G401 (cell line): ENCODE measurements at places on chromosomes 7 and 10. TPM values are rescaled to one million over a fixed set of nuclear protein-coding genes. Genes with fewer than 3 reads are reported as not detected.

The LRRC61 gene
- total RNA-seq, result 3.3 TPM in 1 of 2 replicates, not detected in the other

- no peak for DNase-seq
These were observed 10.8 kb upstream of the PON1 start for GRCh38 chr7:95335093-95335492.

- DNase-seq, result no peak
These were observed 60.0 kb downstream of the DGKB start for GRCh38 chr7:14842523-14842922.

The FAM25A gene
- not detected in 2 replicates for total RNA-seq

DNA sequence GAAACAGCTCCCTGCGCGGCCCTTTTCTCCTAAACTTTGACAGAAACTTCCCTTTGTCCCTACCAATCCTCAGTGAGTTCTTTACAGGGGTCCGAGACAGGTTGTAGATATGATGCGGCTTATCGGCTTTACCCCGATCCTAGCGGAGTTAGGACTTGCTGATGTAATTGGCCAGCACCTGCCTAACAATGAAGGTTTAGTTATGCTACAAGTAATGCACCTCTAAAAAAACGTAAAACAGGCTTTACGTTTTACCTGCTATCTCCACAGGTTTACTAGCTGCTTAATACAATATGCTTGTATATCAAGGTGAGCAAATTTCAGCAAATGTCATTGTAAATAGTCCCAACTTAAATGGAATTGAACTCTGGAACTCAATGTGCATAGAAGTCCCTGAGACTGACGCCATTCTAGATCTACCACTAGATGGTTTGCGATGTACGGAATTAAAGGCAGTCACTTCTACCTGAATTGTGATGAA, 697 bp upstream of the SNX13 start:
- peak; percentile 65 for DNase-seq

- DNase-seq, result no peak
These were observed 110.0 kb downstream of the PDGFA start for GRCh38 chr7:409339-410281.

DNA sequence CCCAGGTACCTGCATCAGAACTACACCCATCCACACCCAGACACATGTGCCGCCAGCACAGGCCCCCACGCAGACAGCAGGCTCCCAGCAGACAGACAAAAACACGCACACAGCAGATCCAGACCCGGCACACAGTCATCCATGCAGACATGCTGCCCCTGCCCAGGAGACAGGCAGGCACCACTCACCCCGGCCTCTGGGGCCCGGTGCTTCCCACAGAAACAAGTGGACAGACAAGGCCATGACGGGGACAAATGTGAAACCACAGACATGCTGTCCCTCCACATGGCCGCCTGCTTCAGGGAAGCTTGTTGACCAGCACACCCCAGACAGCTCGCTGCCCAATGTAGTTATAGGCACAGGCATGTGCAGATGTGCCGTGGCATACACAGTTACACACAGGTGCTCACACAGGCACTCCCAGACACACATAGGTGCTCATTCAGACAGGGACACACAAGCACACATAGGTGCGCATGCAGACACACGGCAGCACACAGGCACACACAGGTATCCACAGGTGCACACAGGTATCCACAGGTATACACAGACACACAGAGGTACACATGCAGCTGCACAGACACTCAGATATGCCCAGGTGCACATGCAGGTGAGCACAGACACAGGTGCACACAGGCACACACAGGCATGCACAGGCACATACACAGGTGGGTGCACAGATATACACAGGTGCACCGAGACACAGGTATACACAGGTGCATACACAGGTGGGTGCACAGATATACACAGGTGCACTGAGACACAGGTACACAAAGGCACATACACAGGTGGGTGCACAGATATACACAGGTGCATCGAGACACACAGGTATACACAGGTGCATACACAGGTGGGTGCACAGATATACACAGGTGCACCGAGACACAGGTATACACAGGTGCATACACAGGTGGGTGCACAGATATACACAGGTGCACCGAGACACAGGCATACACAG, 10.5 kb upstream of the SCART1 start:
- DNase-seq, result no peak

- no peak for DNase-seq
These were observed 226.5 kb downstream of the RPS24 start for GRCh38 chr10:78260141-78260540.

GRCh38 chr7:35370687-35371086, 116.8 kb upstream of the TBX20 start:
- no peak for DNase-seq

The CRYGN gene
- total RNA-seq, result not detected in 2 replicates

GRCh38 chr7:82204694-82205093, 238.9 kb downstream of the CACNA2D1 start:
- DNase-seq, result peak; percentile 24

The CFAP46 gene
- total RNA-seq, result 6.2 and 11.3 TPM in 2 replicates

The NHLRC2 gene
- total RNA-seq, result 12.3 and 21.0 TPM in 2 replicates

DNA sequence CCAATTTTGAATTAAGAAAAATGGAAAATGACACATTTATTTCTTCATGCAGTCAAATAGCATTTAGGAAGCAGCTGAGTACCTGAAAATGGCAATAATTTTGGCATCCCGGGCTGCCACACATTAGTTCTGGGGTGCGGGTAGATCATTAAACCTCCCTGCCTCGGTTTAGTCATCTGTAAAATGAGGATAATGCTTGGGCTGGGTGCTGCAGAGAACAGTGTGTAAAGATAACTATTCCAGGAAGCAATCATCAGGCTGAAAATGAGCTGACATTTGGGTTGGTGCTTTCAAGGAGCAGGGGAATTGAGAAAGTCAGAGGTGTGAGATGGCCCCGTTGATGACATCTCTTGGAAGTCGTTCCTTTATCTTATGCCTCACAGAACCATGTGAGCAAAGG, 767.2 kb downstream of the PHTF2 start:
- DNase-seq, result no peak

DNA sequence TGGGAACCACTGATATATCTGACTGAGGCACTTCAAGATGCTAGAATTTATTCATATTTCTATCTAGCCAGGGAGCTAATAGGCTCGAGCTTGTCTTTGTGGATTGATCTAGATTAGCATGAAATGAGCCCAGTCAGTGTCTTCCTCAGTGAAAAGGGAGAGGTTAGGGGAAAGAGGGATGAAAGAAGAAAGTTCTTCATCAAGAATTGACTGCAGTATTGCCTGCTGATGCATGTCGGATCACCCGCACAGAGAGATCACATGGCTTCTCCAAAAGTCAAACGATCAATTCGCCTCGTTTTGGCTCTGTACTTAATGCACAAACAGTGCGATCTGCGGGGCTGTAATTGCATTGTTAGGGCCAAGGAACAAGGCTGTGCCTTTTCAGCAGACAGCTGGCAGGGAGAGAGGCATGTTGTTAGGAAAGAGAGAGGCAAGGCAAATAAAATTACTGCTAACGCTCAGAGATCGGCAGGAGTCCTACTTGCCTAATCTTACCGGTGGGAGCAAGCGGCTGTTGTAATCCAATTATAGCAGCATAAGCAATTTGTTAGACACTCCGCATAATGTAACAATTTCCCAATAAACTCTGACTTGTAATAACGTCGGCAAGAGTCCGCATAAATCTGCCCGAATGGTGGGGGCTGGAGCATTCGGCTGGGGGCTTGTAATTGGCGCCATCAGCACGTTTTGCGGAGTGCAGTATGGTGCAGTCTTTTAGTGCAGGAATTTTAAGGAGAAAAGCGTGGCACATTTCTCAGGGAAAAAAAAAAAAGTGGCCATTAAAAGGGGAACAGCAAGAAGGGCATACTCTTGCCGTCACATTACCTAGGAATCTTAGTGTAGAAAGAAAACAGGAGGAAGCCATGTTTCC, 102.1 kb downstream of the POLL start:
- peak; percentile 85 for DNase-seq

GRCh38 chr10:44311563-44312051, 73.3 kb downstream of the CXCL12 start:
- no peak for DNase-seq

The TMEM213 gene
- not detected in 2 replicates for total RNA-seq

The PSD gene
- 3.1 and 7.9 TPM in 2 replicates for total RNA-seq

- DNase-seq, result no peak
These were observed 1.4 kb upstream of the UFSP1 start for GRCh38 chr7:100890653-100891567.

GRCh38 chr10:13099144-13099665, 758 bp upstream of the OPTN start:
- peak; percentile 91 for DNase-seq

The PDE1C gene
- not detected in 2 replicates for total RNA-seq

DNA sequence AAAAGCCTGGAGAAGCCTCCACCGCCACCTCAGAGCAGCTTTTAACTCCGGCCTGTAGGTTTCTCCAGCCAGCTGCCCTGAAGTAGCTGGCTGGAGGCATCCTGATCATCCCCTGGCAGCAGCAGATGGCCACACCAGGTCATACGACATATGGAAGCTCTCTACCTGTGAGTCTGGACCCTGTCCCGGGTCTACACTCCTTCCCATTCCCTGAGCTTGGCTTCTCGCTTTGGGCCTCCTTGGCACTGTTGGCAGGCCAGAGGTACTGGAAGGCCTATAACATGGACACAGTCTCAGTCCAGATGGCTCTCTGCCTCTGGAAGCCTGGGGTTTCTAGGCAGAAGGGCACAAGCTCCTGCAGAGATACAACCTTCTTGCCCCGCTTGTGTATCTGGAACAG, 43.5 kb upstream of the TRIM8 start:
- peak; percentile 97 for DNase-seq

DNA sequence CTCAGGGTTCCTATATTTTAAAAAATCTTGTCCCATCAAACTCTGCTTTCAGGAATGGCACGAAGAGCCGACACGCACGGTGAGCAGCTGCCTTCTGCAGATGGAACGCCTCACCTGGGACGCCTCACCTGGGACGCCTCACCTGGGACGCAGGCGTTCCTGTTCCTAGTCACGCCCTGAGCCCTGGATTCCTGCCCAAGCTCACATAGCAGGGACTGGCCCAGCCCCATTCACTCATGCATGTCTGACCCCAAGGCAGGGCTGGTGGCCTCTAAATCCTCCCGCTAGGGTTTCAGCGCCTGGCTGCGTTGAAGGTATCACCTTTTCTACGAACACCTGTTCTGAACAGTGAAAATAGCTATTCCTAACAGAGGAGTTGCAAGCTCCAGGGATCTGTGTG, 49.8 kb downstream of the CARD11 start:
- DNase-seq, result no peak

The CTNNA3 gene
- total RNA-seq, result not detected in 2 replicates

DNA sequence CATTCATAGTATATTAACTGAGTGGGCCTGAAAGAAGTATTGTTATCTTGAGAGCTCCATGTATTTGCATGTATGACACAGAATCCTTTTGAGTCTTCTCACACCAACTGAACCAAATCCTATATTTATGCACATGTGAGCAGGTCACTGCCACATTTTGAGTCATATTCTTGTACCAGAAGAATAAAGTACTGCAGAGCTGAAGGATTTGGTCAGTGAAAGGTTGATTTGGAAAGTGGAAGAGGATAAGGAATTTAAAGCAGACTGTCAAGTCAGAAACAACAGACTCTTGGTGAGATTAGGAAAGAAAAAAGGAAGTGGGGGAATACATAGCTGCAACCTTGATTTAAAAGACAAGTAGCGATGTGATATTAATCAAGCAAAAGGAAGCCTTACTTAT, 121.8 kb downstream of the ARID5B start:
- DNase-seq, result no peak

The PRKAR1B gene
- 73.7 and 83.1 TPM in 2 replicates for total RNA-seq

GRCh38 chr7:128703609-128704241, 31.6 kb downstream of the GARIN1A start:
- DNase-seq, result no peak

DNA sequence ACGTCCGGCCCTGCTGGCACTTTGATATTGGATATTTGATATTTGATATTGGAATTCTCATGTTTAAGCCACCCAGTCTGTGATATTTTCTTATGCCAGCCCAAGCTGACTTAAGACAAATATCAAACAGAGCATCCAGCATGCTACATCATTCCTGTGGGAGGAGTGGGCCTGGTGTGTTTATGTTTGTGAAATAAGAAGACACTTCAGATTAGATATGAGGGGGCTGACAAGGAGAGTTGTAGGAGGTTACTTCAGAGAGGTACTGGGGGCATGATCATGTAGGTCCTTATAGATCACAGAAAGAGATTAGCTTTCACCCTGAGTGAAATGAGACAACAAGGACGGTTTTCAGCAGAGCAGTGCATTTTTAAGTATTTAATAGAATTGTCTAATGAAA, 382.9 kb downstream of the SEMA3D start:
- no peak for DNase-seq

The ZCWPW1 gene
- total RNA-seq, result 0.54 and 0.62 TPM in 2 replicates

The PPP1R3A gene
- not detected in 2 replicates for total RNA-seq

DNA sequence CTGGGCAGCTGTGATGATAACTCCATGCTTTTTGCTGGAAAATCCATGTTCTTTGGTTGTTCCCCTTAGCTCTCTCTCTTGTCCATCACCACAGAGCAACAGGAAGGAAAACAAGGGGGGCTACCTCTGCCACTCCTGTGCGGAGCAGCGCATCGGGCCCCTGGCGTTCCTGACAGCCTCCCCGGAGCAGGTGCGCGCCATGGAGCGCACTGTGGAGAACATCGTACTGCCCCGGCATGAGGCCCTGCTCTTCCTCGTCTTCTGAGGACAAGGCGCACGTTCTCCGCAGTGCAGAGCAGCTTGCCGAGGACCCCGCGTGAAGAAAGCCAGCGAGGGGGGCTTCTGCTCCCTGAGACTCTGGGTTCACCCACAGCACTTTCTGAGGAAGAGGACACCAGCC, 40.3 kb downstream of the IL15RA start:
- no peak for DNase-seq

The FBXL13 gene
- total RNA-seq, result 1.7 and 4.7 TPM in 2 replicates

DNA sequence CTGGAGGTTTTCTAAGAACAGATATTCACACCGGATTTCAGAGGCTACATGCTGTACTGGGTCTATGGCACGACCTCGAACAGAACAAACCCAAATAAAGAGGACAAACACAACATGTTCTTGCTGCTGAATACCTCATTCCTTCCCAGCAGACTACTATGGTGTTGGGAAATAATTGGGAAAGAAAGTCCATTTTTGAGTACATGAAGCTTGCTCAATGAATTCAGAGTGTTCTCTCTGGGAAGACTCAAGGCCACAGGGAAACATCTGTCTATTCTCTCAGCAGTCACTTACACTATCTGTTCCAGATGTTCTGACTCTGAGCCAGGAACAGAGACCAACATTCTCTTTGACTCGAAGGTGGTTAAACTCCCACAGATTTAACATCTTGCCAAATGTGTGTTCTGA, 30.9 kb downstream of the LAMB1 start:
- DNase-seq, result no peak

- no peak for DNase-seq
These were observed 9.1 kb downstream of the PRKG1 start for GRCh38 chr10:51083356-51083853.

DNA sequence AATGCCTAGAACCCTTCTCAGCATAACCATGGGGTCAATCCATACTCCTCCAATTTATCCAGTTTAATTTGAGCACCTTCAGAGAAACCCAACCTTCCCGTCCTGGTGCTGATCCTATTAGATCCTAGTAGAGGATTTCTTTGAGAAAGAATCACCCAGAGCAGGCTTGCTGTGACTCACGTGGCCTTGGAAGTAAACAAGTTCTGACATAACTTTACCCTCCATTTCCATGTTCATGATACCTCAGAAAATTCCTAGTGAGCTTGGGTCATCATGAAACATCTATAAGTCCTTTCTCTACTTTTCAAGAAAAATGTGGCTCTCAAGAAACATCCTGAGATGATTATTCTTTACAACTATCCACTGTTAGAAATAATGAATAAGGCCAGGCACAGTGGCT, 71.7 kb downstream of the PRLHR start:
- DNase-seq, result no peak

GRCh38 chr7:30519122-30519521, 14.5 kb upstream of the GGCT start:
- no peak for DNase-seq
